ENCODE measurements at places on chromosomes 2 and 18.

DNA sequence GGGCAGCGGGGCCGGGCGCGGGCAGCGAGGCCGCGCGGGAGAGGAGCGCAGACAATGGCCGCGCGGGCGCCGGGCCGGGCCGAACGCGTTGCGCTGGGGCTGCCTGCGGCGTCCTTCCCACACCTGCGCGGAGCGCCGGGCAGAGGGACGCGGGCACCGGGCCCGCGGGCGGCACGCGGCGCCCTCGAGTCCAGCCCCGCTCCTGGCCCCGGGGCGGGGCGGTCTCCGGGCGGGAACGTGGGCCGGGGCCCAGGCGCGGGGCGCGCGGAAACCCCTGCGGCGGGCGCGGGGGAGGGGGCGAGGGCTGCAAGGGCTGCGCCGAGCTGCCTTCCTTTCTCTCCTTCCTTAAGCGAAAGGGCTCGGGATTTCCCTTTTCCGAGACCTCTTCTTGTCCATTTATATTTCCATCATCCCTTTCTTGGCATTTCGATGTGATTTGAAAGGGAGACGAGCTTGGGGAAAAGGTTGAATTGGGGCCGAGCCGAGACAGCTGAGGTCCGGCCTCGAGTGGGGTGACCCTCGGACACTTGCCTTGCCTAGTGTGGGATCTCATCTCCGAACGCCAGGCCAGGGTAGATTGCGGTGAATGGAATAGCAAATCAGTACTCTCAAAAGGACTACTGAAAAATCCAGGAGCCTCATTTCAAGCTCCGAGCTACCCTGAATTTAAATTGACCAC is 676 bp downstream of the KLHL23 start:
- DNase-seq: no peak

DNA sequence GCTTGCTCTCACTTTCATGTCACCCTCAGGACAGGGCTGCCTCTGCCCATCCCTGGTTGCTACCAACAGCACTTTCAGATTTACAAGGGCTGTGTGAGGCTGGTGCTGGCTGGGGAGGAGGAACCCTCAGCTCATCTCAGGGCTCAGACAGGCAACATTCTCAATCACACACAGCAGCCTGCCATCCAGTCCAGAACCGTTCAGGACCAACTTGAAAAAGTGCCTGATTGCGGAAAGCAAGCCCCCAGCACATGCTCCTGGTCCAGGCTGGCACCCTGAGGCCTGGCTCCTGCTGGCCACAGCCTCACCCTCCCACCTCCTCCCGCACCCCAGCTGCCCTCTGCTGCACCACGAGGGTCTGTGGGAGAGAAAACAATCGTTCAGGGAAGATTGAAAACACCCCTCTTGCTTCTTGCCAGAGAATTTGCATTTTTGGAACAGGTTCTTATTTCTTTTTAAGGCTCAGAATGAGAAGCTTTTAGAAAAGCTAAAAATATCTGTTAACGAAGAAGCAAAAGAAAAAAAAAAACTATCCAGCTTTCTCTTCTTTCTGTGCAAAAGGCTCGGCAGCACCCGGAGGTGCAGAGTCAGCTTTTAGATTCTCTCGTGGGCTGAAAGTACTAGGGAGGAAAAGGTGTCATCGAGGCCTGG is 403.8 kb upstream of the ID2 start:
- DNase-seq: no peak

- no peak for DNase-seq
These were observed 43.4 kb upstream of the LPIN2 start for GRCh38 chr18:3056311-3056710.

- DNase-seq: no peak
These were observed 38.7 kb downstream of the REEP1 start for GRCh38 chr2:86298411-86299390.

- no peak for DNase-seq
These were observed 300.1 kb upstream of the NXPH2 start for GRCh38 chr2:139080244-139080643.

DNA sequence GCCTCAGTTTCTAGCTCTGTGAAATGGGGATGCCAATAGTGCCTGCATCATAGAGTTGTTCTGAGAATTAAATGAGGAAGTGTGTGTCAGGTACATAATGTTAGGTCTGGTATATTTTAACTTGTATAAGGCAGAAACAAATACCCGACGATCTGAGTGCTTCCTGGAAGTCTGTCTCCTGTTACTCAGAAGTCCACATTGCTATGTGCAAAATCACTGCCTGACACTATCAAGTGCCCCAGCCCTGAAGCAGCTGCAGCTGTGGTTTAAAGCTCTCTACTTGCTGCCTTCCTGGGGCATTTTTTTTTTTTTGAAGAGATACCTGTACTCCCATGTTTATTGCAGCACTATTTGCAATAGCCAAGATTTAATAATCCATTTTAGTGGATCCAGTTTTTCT is 125.3 kb downstream of the SLC4A3 start:
- DNase-seq: no peak

GRCh38 chr2:235868224-235868623 is 300.0 kb downstream of the GBX2 start:
- DNase-seq: no peak

DNA sequence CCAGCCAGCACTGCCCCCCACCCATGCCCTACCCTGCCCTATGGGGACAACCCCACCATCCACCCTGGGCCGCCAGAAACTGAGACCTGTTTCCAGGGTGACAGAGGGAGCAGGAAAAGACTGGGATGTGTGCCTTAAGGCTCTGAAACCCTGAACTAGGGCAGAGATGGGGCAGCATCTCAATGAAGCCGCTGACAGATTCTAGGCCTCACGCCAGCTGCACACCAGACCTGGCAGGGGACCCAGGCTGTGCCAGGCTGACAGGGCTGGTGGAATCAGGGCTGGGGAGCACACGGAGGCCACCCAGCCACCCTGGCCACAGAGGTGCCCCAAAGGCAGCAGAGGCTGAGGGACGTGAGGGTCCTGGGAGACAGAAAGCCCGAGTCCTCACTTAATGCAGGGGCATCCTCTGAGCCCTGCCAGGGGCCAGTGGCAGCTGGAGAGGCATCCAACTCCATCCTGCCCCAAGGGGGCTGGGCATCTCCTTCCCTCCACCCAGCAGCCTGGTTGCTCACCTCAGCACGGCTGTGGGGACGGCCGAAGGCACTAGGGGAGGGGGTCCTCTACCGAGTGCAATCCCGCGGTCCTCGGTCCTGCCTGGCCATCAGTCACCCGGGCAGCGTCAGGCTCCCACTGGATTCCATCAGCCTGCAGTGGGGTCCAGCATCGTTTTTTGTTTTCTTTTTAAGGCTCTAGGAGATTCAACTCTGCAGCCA is 169.2 kb downstream of the ZFP36L2 start:
- no peak for DNase-seq

DNA sequence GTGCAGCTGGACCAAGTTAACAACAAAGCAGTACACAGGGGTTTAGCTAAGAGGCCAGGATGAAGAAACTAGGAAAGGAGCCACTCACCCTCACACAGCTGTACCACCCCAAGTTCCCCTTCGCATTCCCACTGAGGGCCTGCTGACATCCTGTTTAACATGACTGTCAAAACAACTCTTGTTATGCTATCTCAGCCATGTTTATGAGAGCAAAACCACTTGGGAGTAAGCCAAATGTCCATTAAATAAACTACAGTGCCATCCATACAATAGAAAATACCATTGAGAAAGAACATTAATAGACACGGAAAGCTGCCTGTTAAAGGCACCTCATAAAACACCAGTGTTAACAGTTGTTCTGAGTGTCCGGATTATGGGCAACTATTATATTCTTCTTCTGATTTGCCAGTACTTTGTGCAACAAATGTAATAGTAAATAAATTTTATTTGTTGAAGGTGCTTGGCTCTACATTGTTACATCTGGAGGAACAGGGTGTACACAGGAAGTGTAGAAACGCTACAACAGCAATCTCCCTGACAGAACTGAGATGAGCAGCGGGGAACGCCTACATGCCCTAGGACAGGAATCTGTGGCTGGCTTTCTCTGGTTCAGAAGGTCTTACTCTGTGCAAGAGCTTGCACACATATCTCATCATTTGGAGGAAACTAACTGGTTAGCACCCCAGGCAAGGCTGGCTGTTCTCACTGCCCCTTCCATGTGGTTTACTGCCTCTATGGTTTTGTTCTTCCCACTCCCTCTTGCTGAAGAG is 85.6 kb downstream of the EHD3 start:
- no peak for DNase-seq

DNA sequence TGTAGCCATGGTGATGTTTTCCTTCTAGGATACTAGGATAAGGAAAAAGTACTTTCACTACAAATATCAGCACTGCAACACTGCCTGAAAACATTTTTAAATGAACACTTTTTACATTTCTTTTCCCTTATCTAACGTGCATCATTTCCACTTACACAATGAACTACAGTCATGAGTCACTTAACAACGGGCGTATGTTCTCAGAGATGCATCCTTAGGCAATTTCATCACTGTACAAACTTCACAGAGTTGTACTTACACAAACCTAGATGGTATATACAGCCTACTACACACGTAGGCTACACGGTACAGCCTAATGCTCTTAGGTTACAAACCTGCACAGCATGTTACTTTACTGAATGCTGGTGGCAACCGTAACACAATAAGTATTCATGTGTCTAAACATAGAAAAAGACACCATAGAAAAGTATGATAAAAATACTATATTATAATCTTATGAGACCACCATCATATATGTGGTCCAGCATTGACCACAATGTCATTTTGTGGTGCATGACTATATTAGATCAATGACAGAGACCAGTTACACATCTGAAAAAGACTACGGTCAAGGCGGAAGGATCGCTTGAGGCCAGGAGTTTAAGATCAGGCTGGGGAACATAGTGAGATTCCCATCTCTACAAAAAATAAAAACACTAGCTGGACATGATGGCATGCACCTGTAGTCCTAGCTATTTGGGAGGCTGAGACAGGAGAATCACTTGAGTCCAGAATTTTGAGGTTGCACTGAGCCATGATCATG is 39.8 kb downstream of the WDR33 start:
- DNase-seq: peak; percentile 27

- DNase-seq: no peak
These were observed 13.6 kb downstream of the GULP1 start for GRCh38 chr2:188305271-188305670.

DNA sequence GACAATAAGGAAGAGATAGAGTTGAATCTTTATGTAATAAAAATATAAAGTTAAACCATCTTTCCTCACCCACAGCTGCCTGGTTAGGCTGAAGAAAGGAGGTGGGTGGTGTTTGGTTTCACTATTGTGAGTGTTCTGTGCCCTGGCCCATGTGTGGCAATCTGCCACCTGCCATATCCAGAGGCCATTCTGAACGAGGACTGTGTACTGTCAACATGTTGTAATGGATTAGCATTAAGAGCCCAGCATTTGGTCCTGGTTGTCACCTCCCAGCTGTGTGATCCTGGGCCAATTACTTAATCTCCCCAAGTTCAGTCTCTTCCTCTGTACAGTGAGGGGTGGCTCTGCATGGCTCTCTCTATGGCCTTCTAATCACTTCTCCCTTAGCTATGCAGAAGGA is 118.2 kb upstream of the SEC11C start:
- no peak for DNase-seq

GRCh38 chr2:23502096-23502495 is 117.1 kb downstream of the KLHL29 start:
- no peak for DNase-seq
